ENCODE measurements at places on chromosomes 4 and X. TPM values are rescaled to one million over a fixed set of nuclear protein-coding genes. Genes with fewer than 3 reads are reported as not detected.

Gene TMPRSS11D
- total RNA-seq, result 0.71 TPM

Gene FGF2
- total RNA-seq, result 26.3 TPM

Gene NWD2
- 9.1 TPM for total RNA-seq

Gene FAAH2
- 3.1 TPM for total RNA-seq

Gene INPP4B
- 23.2 TPM for total RNA-seq

Gene DAPP1
- total RNA-seq, result 3.1 TPM

Gene SEC24D
- 67.1 TPM for total RNA-seq

Gene NAT8L
- 3.5 TPM for total RNA-seq

Gene SLC16A2
- 17.8 TPM for total RNA-seq

Gene ADRA2C
- 8.5 TPM for total RNA-seq

Gene ITIH6
- total RNA-seq, result 0.11 TPM

Gene TDO2
- 0.82 TPM for total RNA-seq

Gene CENPVL2
- 0.71 TPM for total RNA-seq

Gene UNC5C
- total RNA-seq, result 17.3 TPM

Gene FDCSP
- not detected for total RNA-seq

Gene POF1B
- total RNA-seq, result 2.1 TPM

Gene PDZD11
- total RNA-seq, result 43.7 TPM

Gene NDNF
- 104 TPM for total RNA-seq

Gene HSFX3
- total RNA-seq, result not detected

Gene TSPAN7
- 58.6 TPM for total RNA-seq

Gene CT83
- not detected for total RNA-seq

Gene NUP62CL
- 6.1 TPM for total RNA-seq

Gene CFAP299
- 4.3 TPM for total RNA-seq

Gene PRPS2
- 13.4 TPM for total RNA-seq

Gene CENPC
- 67.1 TPM for total RNA-seq

Gene MAGED4
- 77.3 TPM for total RNA-seq
